ENCODE measurements at places on chromosomes 6 and 20.

DNA sequence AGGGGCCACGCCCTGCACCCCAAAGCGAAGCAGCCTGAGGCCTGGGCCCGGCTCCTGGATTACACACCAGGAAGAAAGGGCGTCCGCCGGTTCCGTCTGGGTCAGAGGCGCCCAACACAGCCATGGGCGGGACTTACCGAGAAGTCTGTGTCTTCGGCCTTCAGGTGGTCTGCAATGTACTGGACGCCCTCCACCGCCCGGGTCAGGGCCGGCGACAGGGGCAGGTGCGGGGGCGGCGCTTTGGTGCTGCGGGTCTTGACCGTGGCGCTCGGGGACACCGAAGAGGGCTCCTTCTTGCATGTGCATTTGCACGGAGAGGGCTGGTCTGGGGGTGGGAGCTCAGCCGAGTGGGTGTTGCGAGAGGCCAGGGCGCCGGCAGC is 11.6 kb downstream of the CHRNA4 start:
- no peak for DNase-seq

- DNase-seq = no peak
Measured at GRCh38 chr6:129055796-129056195, 172.9 kb downstream of the LAMA2 start.

DNA sequence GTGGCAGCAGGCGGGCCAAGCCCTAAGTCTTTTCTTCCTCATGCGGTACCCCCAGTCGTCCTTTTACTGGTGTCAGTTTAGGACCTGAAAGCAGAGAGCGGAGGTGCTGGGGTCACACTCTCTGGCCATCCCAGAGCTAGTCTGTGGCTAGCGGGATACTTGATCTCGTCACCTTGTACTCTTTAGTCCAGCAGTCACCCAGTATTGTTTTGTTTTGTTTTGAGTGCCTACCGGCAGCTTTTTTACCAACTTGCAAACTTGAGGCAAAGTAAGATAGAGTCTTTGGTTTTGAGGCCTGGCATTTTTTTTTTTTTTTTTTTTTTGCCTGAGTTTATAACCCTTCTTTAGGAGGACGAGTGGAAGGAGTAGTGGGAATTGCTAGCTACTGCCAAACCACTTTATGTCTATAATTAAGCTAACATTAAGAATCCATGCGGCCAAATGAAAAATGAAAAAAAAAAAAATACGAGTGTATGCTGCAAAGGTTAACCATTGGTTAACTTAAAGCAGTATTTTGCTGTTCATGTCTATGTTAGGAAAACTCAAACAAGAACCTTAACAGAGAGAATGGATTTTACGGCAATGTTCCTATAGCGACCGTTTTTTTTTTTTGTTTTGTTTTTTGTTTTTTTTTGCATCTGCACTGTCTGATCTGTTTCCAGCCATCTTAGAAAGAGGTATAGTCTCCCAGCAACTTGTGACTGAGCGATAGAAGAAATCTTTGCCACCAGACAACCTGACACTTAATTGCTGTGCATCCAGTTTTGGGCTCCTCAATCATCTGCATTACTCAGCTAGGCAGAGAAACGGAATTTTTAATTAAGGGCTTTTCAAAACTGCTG is 56.9 kb downstream of the FAM217A start:
- peak; percentile 31 for DNase-seq

DNA sequence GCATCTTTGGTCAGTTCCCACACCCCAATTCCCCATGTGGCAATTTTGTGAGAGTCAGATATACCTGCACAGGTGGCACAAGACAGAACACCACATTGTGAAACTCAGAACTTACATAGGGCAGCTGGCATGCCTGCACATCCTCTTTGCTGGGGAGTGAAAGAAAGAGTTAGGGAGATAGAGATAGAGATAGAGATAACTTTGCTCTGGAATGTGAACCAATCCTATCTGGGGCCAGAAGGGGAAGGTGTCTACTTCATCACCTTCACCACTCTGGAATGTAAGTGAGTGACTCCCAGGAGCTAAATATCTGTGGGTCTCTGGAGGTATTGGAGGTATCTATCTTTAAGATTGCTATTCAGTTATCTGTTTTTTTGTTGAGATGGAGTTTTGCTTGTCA is 289.2 kb downstream of the OGFRL1 start:
- DNase-seq = no peak

- peak; percentile 55 for DNase-seq
Measured at GRCh38 chr6:85362652-85363310, 87.1 kb upstream of the NT5E start.

- DNase-seq = peak; percentile 65
Measured at GRCh38 chr6:135506270-135506997, 8.9 kb upstream of the AHI1 start.

- no peak for DNase-seq
Measured at GRCh38 chr6:89492025-89492640, 59.2 kb downstream of the ANKRD6 start.

DNA sequence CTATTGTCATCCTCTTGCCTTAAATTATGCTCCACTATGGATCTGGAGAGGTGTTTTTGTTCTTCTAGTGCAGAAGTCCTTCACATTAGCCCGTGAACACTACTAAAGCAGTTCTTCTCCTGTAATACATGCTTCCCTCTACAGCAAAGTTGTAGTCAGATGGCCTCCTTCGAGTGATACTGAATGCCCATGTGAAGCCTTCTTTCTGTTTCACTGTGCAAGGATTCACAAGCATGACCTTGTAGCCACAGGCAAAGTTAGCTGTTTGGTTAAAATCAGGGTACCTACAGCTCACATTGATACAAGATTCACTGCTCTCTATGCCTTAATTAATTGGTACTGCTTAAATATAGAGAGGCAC is 47.6 kb downstream of the ARHGAP18 start:
- DNase-seq = no peak

GRCh38 chr6:12602951-12603672 is 113.5 kb upstream of the PHACTR1 start:
- peak; percentile 74 for DNase-seq

DNA sequence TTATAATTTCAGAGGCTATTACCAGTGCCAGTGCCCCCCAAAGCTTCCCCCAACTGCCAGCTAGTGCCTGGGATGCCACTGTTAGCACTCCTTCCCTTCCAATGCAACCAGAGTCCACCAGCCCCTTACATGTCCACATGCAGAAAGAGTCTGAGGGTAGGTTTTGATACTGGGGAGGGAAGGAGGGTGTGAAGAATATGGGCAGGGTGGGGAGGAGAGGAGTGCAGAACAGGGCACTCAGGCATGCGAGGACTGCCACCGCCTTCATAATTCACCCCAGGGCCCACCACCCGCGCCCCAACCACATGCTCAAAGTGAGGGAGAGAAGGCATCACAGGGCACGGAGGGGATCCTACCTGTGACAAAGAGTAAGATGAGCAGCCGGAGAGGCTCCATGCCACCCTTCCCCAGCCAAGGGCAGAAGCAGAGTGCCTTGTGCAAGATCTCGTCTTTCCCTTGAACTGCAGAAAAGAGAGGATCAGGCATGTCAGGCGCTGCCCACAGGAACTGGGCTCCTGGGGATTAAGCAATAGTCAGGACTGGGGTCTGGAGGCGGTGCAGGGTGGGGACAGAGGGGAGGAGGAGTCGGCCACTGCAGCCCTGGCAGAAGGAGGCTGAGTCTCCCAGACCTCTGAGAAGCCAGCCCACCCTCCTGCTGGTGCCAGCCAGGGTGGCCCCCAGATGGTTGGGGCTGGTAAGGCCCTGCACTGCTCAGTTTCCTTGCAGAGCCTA is at the start of gene TREM2:
TREM2 (minus strand) TSS at position 430 of the 732 bp plus-strand sequence; CDS start at position 396, 34 bp downstream.
- no peak for DNase-seq

- DNase-seq = no peak
Measured at GRCh38 chr6:15630202-15630601, 32.6 kb downstream of the DTNBP1 start.

- no peak for DNase-seq
Measured at GRCh38 chr6:158560836-158561320, 987 bp downstream of the TMEM181 start.

GRCh38 chr6:111990214-111990613 is 63.7 kb upstream of the CCN6 start:
- DNase-seq = no peak

DNA sequence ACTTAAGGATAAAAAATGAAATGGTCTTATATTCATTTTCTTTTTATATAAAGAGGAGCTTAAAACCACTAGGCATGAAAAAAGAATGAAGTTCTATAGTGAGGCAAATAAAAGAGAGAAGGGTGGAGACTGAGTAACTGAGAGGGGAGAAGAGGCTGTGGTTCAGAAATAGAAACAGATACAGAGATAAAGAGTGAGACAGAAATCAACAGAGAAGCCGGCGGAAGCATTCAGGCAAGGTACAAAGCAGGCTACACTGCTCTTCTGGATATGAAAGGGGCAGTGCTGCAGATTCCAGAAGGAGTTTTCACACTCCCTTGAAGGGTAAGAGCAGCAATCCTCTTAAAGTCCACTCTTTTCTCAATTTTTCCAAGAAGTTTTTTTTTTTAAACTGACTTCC is 29.9 kb downstream of the NFATC2 start:
- no peak for DNase-seq

DNA sequence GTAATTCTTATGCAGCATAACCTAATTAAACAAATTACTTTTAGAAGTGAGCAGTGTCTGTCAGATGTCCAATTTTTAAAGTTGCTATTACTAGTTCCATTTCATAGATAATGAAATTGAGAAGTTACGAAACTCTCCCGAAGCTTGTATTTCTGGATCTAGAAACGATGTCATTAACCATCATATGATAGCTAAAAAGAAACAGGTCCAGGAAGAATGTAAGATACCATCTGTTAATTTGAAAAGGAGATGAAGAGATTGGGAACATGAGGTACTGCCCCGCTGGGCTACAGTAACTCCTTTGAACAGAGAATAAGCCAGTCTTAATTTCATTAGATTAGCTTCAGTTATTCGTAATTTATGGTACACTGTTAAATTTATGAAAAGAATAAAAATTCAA is 47.5 kb upstream of the TMX4 start:
- no peak for DNase-seq

GRCh38 chr20:10467681-10468339 is 32.7 kb downstream of the SLX4IP start:
- no peak for DNase-seq

DNA sequence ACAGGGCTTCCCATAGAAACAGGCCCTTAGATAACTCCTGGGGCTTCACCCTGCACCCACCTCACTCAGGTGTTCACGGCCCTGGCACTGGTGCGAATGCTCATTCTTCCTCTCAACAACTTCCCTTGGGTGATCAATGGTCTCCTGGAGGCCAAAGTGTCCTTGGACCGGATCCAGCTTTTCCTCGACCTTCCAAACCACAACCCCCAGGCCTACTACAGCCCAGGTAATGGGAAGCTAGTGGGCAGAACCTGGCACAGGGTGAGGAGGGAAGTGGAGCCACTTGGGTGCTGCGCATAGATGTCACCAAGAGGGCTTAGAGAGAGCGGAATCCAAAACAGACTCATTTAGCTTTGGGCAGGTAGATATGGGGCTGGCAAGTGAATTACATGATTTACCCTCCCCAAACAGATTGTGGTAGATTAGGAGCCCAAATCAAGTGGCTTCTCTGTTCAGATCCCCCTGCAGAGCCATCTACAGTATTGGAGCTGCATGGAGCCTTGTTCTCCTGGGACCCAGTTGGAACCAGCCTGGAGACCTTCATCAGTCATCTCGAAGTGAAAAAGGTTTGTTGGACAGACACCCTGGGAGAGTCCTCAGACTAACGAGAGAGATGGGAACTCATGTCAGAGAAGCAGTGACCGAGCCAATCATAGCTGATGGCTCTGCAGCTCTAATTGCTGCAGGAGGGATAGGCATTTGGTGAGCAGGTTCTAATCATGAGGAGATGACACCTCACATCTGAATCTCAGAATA is 8.5 kb downstream of the ABCC10 start:
- no peak for DNase-seq

DNA sequence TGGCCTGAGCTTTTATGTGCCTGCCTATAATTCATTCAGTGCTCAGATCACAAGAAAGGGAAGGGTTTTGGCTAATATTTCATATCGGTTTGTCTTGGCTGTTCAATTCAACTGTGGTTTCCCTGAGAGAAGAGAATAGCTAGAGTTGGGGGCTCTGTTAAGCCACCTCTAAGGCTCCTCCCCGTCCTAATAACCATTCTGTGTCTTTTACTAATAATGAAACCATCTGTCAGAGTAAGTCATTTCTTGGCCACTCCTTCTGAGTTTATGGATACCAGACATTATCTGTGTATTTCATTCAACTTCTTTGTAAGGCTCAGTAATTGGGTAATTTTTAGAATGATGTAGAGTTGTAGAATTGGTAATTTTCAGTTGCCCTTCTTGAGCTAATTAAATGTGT is 5.2 kb downstream of the STX11 start:
- DNase-seq = no peak

All from astrocyte of the spinal cord (primary cell).